ENCODE measurements at places on chromosomes 1 and 21.

DNA sequence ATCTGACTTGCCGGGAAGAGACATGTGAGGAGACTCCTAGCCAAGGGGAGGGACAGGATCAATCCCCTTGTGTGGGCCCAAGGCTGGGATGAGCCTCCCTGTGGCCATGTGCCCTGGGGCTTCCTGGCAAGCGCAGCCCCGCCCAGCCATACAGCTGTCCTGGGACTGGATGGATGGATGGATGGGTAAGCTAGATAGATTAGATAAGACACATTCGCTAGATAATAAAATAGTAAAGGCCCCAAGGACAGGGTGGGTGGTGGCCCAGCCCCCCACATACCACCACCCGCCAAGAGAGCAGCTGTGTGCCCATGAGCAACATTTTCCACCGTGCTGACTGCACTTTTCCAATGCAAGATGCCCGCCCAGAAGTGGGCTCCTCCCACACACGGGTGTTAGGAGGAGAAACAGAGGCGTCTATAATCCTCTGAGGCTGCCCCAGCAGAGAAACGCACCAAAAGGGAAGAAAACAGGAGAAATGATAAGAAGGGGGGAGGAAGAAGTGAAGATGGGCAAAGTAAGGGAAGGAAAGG lies 25.1 kb downstream of the ZBTB17 start:
- DNase-seq: no peak

- no peak for DNase-seq
Measured at GRCh38 chr1:10564063-10564462, 89.3 kb downstream of the PEX14 start.

- no peak for DNase-seq
Measured at GRCh38 chr1:38804062-38804886, 55.3 kb downstream of the RRAGC start.

DNA sequence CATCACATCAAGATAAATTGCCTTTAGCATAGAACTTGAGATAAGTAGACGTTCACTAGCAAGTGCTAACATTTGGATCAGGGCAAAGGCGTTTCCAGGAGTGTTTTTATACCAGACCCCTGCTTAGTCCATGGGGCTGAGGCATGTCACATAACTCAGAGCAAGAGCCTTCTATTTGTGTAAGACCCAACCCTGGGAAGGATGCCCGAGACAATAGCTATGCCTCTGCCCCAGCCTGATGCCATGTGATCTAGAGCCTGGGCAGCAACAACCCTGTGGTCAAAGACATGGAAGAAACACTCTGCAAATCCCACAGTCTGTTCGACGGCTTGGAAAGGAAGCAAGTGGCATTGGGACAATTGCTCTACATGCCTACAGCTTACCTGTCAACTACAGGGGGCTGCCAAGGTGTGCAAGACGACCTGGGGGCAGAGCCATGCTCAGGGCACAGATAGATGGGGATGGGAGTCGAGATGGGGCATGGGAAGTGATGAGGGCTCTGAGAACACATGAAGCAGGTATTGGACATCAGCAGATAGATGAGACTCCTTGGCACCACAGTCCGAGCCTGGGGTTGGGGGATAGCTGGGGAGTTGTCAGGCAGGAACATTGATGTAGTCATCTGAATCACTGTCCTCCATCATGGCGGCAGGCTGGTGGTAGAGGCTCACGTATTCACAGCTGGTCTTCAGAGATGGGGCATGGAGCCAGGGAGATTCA lies 7.3 kb downstream of the IL24 start:
- DNase-seq: no peak

GRCh38 chr1:56376188-56376984 lies 203.0 kb downstream of the PLPP3 start:
- DNase-seq: no peak

- no peak for DNase-seq
Measured at GRCh38 chr21:28311411-28312190, 681.1 kb downstream of the LTN1 start.

Measured in RCC 7860 (cell line).